Activated CD8-positive, alpha-beta T cell treated with anti-CD3 and anti-CD28 coated beads for 36 hours (primary cell): ENCODE measurements at places on chromosomes 7 and 10. TPM values are rescaled to one million over a fixed set of nuclear protein-coding genes. Genes with fewer than 3 reads are reported as not detected.
A peak's percentile ranks its signal among the peaks of the same experiment; 100 is the strongest.

Gene AGMO
- total RNA-seq, result not detected

- DNase-seq, result no peak
- no peaks in the 10 kb centered on the region for H3K27me3 ChIP-seq
- no peak overlapping the region for H3K27ac ChIP-seq
- H3K36me3 ChIP-seq, result peaks cover 2% of the 10 kb centered on the region
- no peak overlapping the region for H3K4me3 ChIP-seq
These were observed 70.4 kb downstream of the VTI1A start for GRCh38 chr10:112517451-112517862.

DNA sequence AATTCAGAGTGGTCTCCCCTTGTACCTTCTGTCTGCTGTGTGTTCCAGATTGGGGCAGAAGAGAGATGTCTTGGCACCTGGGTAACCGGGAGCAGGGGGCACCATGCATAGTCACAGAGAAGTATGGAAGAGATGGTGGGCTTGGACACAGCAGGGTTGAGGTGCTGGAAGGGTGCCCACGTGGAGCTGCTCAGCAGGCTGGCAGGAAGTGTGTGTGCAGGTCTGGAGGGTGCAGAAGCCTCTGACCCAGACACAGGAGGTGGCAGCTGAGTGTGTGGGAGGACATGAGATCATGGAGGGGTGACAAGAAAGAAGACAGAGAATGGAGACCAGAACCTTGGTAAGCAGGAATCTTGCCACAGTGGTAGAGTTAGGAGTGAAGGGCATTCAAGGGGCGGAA is 42.3 kb upstream of the DUSP5 start:
- peak; percentile 77 for DNase-seq
- H3K27me3 ChIP-seq, result no peaks in the 10 kb centered on the region
- no peaks in the 10 kb centered on the region for H3K36me3 ChIP-seq
- no peak overlapping the region for H3K4me3 ChIP-seq

Gene DNAJC9
- total RNA-seq, result 40.9 TPM

- no peaks in the 10 kb centered on the region for H3K27me3 ChIP-seq
- no peaks in the 10 kb centered on the region for H3K36me3 ChIP-seq
- no peaks in the 10 kb centered on the region for H3K4me1 ChIP-seq
- H3K27ac ChIP-seq, result no peak overlapping the region
These were observed 57.0 kb upstream of the DKK1 start for GRCh38 chr10:52256832-52257691.

Gene PON1
- not detected for total RNA-seq

DNA sequence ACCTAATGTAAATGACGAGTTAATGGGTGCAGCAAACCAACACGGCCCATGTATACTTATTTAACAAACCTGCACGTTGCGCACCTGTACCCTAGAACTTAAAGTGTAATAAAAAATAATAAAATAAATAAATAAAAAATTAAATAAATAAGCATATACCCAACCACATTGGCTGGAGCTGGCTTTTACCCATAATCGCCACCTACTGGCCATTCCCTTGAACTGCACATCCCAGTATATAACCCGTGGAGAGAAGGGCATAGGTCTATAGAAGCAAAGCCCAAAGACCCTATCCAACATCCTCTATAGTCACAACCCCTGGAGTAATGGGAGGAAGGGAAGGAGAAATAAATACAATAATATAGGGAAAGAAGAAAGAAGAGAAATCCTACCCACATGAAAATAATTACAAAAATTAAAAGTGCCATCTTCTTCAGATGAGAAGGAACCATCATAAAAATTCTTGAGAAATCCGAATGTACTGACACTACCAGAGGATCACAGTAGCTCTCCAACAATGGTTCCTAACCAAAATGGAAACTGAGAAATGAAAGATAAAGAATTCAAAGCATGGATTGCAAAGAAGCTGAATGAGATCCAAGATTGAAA is 65.6 kb downstream of the TWIST1 start:
- H3K4me1 ChIP-seq, result no peaks in the 10 kb centered on the region
- no peaks in the 10 kb centered on the region for H3K27me3 ChIP-seq
- peak; percentile 54 for DNase-seq
